Stimulated activated CD4-positive, alpha-beta T cell treated with anti-CD3 and anti-CD28 coated beads, Interleukin-4, amount 100 ng/mL, for 1 hour (primary cell): ENCODE measurements at places on chromosomes 4 and X.

DNA sequence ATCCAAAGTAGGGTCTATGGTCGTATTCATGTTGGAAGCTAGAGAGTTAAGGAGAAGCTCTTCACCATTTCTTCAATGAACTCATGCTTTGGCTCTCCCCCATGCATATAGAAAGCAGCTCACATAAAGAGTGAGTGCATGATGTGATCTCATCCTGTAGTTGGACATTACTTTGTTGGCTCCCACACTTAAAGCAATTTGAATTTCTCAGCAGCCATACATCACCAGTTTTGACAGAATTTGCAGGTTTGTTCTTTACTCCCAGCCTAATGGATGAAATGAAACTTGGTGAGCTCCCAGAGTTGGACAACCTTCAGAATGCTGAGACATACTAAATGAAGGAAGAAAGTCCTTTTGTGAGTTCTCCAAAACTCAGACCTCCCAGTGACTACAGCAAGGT lies 613.5 kb downstream of the IQCM start:
- DNase-seq, result no peak

DNA sequence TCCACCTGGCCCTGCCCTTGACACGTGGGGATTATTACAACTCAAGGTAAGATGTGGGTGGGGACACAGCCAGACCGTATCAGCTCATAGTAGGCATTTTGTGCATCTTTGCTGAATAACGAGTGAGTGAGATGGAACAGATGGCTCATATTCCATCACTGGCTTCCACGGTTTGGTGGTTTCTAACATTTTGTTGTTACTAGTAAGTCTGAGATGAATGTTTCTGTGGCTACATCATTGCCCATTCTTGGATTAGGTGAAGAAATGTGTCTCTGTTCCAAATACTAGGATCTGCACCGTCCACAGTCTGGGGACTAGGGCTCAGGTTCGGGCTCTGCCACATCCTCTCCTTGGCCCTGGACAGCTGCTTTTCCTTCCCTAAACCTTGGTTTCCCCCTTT lies 3.6 kb downstream of the ABLIM2 start:
- no peak for DNase-seq

- DNase-seq, result no peak
Observed at GRCh38 chrX:73922856-73923455, 360.0 kb downstream of the CHIC1 start.

GRCh38 chr4:79823148-79823763 lies 249.8 kb downstream of the ANTXR2 start:
- no peak for DNase-seq

GRCh38 chrX:115894087-115894486 lies 276.5 kb upstream of the AGTR2 start:
- DNase-seq, result no peak

- DNase-seq, result no peak
Observed at GRCh38 chrX:30309139-30309571, at the start of gene NR0B1. Gene NR0B1 (minus strand): TSS chrX:30309390. CDS start chrX:30309363, 27 bp downstream.

DNA sequence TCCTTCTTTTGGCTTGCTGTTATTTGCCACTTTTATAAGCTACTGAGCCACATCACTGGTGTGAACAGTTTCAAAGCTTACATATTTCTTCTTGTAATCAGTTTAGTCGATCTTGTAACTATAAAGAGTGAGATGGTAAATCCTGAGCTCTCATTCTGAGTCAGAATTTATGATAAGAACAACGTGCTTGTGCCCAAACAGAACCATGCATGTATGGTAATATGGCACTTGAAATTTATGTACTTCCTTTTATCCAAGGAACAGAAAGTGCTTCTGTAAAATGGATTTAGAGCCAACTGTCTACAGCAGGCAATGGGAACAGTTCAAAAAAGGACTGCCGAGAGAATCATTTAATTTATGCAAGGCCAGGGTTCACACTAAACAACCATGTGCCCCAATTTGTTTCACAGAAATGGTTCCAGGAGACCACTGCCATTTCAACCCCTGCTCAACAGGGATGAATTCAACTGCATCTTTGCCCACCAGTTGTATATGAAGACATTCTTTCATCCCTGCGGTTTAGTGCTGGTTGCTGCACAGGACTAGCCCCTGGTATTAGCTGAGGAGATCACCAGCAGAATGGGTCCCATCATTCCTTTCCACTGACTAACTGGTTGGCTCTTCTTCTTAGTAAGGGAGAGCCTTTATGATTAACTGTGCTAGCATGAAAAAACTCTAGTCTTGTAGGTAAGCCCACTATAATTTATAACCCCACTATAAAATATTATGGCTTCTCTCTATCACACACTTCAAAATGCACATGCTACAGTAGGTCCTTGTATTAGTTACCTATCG lies 162.9 kb upstream of the PGRMC2 start:
- DNase-seq, result no peak

DNA sequence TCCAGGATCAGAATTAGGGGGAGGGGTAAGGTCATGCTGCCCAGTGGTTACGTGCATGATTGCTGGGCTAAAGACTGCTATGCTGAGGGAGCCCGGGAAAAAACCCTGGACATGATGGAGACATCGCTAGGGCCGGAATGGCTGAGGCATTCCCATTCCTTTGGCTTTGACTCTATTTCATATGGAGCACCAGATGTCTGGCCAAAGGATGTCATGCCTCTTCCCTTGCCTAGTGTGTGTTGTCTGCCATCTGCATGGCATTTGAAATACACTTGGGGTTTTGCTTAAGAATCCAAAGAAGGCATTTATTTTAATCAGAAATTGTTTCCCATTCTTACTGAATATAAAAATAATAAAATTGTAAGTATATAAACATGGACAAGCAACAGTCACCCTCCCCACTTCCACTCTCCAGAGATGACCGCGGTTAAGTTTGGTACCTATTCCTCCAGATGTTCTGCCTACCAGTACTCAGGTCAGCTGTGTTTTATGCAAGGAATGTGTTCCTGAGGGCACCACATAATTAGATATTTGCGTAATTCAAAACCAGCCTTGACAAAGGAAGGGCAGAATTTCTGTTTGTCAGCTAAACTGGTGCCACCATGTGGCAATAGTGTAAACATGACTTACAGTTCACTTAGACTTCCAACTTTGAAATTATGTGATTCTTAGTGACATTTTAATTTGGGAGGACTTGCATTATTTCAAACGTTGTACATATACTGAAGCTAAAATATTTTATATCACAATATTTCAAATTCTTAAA lies 105.9 kb downstream of the CT47B1 start:
- DNase-seq, result no peak

- DNase-seq, result no peak
Observed at GRCh38 chr4:89283226-89284009, 24.2 kb downstream of the GPRIN3 start.

- no peak for DNase-seq
Observed at GRCh38 chr4:148271166-148271565, 171.0 kb downstream of the NR3C2 start.
